ENCODE measurements at places on chromosomes 3 and 15.

GRCh38 chr15:71198846-71199245 lies 83.6 kb downstream of the THSD4 start:
- DNase-seq, result no peak

GRCh38 chr15:46170326-46170725 lies 535.5 kb downstream of the SQOR start:
- DNase-seq, result no peak

DNA sequence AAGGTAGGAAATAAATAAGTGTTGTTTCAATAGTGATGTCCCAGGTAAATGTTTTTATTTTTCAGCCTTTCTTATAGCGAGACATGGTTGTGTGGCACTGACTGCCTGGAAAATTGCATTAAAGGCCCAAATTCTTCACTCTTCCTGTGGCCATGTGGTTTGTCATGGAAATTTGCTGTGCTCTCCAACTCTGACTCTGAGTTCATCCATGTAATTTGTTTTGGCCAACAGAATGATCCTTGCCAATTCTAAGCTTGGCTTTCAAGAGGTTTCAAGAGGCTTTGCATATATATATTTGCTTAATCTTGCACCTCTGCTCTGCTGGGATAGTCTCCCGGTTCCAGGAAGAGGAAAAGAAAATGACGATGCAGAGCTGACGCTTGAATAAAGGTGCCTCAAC lies 107.5 kb upstream of the ARHGEF26 start:
- DNase-seq, result no peak

- no peak for DNase-seq
Observed at GRCh38 chr15:79051029-79051428, 39.6 kb downstream of the RASGRF1 start.

- no peak for DNase-seq
Observed at GRCh38 chr15:88542342-88542733, 4.1 kb downstream of the DET1 start.

DNA sequence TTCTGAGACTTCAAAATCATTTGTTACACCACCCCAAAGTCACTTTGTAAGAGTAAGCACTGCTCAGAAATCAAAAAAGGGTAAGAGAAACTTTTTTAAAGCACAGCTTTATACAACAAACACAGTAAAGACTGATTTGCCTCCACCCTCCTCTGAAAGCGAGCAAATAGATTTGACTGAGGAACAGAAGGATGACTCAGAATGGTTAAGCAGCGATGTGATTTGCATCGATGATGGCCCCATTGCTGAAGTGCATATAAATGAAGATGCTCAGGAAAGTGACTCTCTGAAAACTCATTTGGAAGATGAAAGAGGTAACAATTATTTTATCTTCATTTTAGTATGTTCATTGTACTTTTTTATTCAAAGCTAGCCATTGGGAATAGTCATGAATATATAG lies 32.6 kb downstream of the BLM start:
- no peak for DNase-seq

GRCh38 chr3:87122766-87123165 lies 104.3 kb upstream of the CHMP2B start:
- no peak for DNase-seq

DNA sequence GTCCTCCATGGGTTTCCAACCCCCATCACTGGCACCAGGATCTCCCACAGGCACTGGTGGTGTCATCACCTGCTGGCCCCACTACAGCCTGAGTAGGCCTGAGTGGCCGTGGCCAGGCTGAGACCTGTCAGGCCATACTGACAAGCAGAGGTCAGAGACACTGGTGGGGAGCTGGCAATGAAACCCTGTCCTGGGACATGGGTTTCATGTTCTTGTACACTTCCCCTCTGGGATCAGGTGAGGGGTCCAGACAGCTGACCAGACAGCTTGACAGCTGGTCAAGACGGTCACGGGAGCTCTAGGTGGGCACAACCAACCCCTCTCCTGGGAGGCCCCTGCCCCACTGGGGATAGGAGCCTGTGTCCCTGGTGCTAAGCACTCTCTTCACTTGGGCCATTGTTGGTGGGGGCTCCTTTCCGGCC lies 13.1 kb downstream of the ZBTB47 start:
- DNase-seq, result no peak

GRCh38 chr15:43922021-43922420 lies 95.2 kb downstream of the WDR76 start:
- no peak for DNase-seq

GRCh38 chr3:106022913-106023312 lies 154.1 kb upstream of the CBLB start:
- DNase-seq, result no peak

DNA sequence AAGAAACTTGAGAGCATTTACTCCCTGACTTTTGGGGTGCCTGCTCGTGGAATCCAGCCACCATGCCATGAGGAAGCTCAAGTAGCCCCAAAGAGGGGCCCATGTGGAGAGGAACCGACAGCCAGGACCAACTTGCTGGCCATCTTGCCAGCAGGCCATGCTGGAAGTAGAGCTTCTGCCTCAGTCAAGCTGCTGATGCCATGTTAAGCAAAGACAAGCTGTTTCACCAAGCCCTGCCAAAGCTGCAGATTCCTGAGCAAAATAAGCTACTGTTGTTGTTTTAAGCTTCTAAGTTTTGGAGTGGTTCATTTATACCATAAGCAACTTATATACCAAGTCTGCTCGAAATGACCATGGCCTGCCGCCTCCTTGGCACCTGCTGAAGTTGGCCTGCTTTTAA lies 14.1 kb downstream of the RFTN1 start:
- no peak for DNase-seq

Measured in cerebellar cortex (tissue), 1 donor.